ENCODE measurements at places on chromosomes 1 and 21. TPM values are rescaled to one million over a fixed set of nuclear protein-coding genes. Genes with fewer than 3 reads are reported as not detected.

LCE1E gene
- not detected for polyA plus RNA-seq

VHLL gene
- polyA plus RNA-seq: not detected

SPATA1 gene
- polyA plus RNA-seq: 1.5 TPM

HMGCS2 gene
- polyA plus RNA-seq: 117 TPM

HSF2BP gene
- 2.6 TPM for polyA plus RNA-seq

SPRR2E gene
- not detected for polyA plus RNA-seq

ELK4 gene
- 22.4 TPM for polyA plus RNA-seq

CCSAP gene
- polyA plus RNA-seq: 8.7 TPM

NID1 gene
- 150 TPM for polyA plus RNA-seq

KIF2C gene
- polyA plus RNA-seq: 30.8 TPM

SDC3 gene
- polyA plus RNA-seq: 25.2 TPM

FAM72C gene
- polyA plus RNA-seq: 1.6 TPM

ADCY10 gene
- 0.46 TPM for polyA plus RNA-seq

PAPPA2 gene
- 33.2 TPM for polyA plus RNA-seq

GPATCH2 gene
- polyA plus RNA-seq: 24.9 TPM

CTSS gene
- 11.0 TPM for polyA plus RNA-seq

KLF17 gene
- polyA plus RNA-seq: not detected

RNU11 gene
- not detected for polyA plus RNA-seq

APCS gene
- not detected for polyA plus RNA-seq

DOCK7 gene
- 56.8 TPM for polyA plus RNA-seq

PLEKHA6 gene
- polyA plus RNA-seq: 50.3 TPM

AMY2A gene
- 0.47 TPM for polyA plus RNA-seq

CLEC20A gene
- polyA plus RNA-seq: 0.36 TPM

AGT gene
- polyA plus RNA-seq: 54.8 TPM

MMEL1 gene
- 3.3 TPM for polyA plus RNA-seq

KCNC4 gene
- polyA plus RNA-seq: 5.0 TPM

SLC45A1 gene
- polyA plus RNA-seq: 4.3 TPM

IGFN1 gene
- polyA plus RNA-seq: 0.74 TPM

MFAP2 gene
- polyA plus RNA-seq: 230 TPM

TENT5C gene
- 3.7 TPM for polyA plus RNA-seq

LCE4A gene
- not detected for polyA plus RNA-seq

CLDN8 gene
- 56.5 TPM for polyA plus RNA-seq

TBX15 gene
- polyA plus RNA-seq: 0.27 TPM

VWA5B1 gene
- polyA plus RNA-seq: 1.8 TPM

PPIAL4G gene
- not detected for polyA plus RNA-seq

TMEM200B gene
- polyA plus RNA-seq: 11.5 TPM

CD53 gene
- 6.8 TPM for polyA plus RNA-seq

KIAA0040 gene
- 16.5 TPM for polyA plus RNA-seq

RIPPLY3 gene
- 2.7 TPM for polyA plus RNA-seq

CRP gene
- not detected for polyA plus RNA-seq

CR1L gene
- 2.2 TPM for polyA plus RNA-seq

CNR2 gene
- polyA plus RNA-seq: 0.12 TPM

SYCP1 gene
- polyA plus RNA-seq: 0.47 TPM

SERPINC1 gene
- polyA plus RNA-seq: 0.84 TPM

ADAMTS4 gene
- 0.86 TPM for polyA plus RNA-seq

PHC2 gene
- 117 TPM for polyA plus RNA-seq

PROK1 gene
- not detected for polyA plus RNA-seq

CRYBG2 gene
- 0.61 TPM for polyA plus RNA-seq

AMY1C gene
- polyA plus RNA-seq: not detected

OLFML3 gene
- 131 TPM for polyA plus RNA-seq
